ENCODE measurements at places on chromosomes 6 and 20.
A peak's percentile ranks its signal among the peaks of the same experiment; 100 is the strongest.

DNA sequence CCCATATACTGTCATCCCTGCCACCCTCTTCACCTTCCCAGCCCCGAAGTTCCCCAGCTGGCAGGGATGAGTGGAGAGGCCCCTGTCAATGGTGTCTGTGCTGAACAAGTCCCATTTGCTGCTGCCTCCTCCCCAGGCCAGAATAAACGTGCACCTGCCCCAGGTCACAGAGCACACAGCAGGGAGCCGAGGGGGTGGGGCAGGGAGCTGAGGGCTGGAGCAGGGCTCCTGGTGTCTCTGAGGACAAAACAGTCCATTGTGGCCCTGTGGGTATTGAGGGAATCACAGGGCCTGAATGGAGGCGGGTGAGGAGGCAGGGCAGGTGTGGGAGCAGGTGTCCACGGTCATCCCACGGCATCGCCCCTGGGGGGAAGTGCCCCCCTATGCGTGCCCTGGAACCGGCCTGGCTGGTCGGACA is 55.8 kb downstream of the SNAI1 start:
- DNase-seq = no peak

- DNase-seq = no peak
Observed at GRCh38 chr6:107116328-107116892, 1.1 kb upstream of the BEND3 start.

DNA sequence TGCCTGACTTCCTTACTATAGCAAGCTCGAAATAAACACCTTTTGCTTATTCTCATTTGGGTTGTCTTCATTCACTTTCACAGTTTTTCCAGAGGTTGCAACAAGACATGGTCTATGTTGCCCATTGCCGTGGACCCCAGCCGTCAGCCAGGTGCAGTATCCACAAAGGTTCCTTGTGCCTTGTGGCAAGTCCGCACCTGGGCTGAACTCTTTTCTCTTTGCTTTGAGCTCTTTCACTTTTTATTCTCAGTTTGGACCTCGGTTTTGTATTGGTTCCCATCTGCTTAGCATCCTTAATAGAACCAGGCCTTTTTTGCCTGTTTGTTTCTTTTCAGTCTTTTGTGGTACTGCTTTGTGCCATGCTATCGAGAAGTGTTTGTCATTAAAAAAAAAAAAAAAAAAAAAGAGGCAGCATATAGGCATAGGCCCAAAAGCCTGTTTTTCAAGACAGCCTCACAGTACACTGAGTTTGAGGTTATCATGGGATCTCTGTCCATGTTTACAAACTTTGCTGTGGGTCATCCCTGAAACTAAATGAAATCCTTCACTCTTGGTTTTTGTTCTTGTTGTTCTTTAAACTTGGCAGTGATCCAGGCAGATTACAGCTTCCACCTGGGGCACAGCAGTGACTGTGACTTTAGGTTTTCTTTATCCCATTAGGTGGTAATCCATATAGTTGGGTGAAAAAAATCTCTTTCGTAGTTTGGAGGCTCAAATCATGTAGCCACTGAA is 33.3 kb downstream of the GSTA3 start:
- DNase-seq = no peak

GRCh38 chr6:12114055-12114503 is 102.0 kb downstream of the HIVEP1 start:
- no peak for DNase-seq

- DNase-seq = peak; percentile 86
Observed at GRCh38 chr6:31197559-31198305, 27.2 kb upstream of the POU5F1 start.

DNA sequence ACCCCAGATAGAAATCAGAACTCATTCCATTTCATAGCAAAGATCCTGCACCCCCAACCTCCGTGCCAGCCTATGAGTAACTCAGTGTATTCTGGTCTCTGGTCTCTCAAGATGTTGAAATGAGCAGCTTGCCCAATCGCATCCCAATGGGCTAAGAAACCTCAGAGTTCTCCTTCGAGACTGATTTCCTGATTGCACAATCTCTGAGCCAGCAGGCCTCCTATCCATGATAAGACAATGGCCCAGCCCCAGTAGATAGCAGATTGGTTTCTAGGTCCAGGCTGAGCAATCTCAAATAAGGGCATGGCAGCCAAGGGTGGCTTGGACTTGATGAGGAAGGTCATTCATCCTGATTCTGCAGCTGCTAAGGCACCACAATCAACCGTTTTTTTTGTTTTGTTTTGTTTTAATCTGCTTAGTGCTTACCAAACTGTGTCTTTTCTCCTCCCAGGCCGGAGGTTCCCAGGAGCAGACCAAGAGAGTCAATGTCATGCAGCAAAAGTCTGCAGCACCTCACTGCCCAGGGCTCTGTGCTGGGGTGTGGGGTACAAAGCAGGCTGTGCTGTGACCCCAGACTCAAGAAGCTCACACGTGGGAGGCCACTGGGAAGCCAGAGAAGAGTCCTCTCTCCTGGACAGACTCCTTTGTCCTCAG is 125.1 kb upstream of the NXT1 start:
- peak; percentile 29 for DNase-seq

GRCh38 chr6:29011276-29011734 is 6.2 kb upstream of the ZNF311 start:
- peak; percentile 44 for DNase-seq

DNA sequence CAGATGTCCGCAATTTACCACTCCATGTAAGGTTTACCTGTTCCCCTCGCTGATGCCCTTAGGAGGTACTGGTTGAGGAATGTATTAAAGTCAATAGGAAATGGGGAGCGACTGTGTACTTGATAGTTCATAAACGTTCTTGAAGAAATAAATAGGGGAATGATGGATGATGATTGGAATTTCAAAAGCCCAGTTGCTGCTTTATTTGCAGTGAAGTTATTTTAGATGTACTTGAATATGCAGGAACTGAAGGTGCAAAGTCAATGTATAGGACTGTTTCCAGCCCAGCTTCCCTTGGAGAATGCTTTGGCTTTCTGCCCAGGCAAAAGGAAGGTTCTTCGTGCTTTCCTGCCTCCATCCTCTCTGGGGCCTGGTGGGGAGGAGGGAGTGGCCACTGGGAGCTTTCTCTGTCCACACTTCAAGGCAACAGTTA is 19.8 kb downstream of the ADGRF5 start:
- no peak for DNase-seq

DNA sequence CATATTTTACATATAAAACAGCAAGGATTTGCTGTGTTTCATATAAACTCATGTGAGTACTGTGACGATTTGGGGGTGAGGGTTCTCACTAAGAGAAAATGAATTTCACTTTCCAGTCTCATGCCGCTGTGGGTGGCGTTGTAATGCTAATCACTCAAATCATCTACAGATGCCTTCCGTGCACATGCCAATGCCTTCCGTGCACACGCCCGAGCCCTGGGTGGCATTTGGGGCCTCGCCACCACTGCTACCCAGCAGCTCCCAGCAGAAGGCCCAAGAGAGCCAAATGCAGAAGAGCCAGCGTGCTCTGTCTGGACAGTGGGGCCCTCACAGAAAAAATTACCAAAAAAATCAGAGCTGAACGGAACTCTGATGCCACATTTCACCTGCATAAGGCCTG is 53.7 kb downstream of the WDR27 start:
- no peak for DNase-seq

DNA sequence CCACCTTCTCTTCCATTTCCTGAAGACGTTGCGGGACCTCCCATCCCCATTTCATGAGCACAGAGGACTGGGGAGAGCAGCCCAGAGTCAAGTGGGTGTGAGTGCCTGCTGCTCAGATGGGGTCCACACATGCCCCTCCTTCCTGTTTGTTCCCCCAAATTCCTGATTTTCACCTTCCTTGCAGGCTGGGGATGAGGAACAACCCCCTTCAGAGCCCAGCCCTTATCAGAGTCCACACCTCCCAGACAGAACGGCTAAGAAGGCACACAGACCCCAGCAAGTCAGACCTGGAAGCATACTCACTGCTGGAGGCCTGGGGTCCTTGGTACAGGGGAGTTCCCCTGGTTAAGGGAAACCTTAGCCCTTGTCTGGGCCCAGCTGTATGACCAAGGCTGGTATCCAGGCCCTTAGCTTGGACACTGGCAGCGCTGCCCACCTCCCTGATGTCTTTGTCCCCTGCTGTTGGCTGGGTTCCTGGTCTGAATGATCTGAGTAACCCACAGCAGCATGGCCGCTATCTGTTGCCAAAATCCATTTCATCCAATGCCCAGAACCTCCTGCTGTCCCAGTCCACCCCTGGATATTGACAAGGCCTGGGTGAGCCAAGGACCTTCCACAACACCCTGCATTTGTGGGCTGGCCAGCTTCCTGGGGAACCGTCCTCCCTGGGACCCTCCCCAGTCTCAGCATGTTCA is 230.9 kb downstream of the SYNDIG1 start:
- DNase-seq = no peak

DNA sequence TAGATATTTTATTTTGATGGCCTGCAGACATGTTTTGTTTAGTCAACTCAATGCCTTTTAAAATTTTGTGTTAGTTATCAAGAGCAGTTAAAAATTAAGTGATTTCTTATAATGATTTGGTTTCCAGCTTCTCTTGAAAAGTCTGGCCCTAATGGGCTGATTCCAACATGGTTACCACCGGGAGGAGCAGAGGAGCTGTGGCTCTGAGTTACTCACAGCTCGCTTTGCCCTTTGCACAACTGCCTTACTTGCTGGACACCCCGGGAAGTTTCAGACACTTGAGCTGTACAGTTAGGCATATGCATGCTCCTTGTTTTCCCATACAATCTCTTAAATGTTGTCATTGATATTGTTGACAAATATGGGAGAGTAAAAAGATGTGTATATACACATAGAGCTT is 173.1 kb upstream of the MMS22L start:
- no peak for DNase-seq

GRCh38 chr6:148235446-148235845 is 107.2 kb upstream of the SASH1 start:
- DNase-seq = no peak

GRCh38 chr6:110475066-110475653 is 1.3 kb downstream of the SLC22A16 start:
- no peak for DNase-seq

GRCh38 chr20:44518248-44518647 is 3.6 kb downstream of the SERINC3 start:
- DNase-seq = no peak

DNA sequence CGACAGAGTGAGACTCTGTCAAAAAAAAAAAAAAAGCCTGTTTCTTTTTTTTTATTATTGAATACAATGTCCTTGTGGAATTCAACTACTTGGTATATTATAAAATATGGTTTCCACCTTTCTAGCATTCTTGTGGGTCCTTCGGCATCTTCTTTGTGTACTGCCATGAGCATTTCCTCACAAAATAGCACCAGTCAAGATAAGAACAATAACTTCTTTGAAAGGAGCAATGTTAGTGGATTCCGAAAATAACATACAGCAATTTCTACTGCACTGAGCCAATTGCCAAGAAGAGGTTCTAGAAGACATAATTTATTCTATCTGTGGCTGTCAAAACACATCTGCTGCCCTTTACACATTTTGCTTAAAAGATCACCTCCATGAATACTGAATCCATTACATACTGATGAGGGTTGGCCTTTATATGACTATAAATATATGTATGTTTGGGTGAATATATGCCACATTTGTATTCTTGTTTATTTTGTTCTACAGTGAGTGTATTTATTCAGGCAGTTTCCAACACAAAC is 19.1 kb upstream of the SPTLC3 start:
- no peak for DNase-seq

DNA sequence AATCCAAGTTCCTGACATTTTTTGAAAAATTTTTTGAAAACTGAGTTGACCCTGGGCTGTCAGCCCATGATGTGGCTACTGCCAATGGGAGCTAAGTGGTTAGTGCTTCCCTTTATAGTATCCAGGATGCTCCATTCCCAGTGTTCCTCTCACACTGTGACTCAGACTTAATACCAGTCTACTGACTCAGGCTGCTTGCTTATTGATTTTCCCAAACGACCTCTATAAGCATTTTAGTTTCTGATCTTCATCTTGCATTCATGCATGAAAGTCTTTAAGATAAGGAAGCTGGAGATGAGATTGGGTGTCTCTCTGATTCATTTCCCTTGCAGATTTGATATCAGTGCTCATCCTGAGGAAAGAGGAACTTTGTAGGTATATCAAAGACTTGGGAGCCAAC is 560.0 kb downstream of the TBC1D32 start:
- peak; percentile 22 for DNase-seq

DNA sequence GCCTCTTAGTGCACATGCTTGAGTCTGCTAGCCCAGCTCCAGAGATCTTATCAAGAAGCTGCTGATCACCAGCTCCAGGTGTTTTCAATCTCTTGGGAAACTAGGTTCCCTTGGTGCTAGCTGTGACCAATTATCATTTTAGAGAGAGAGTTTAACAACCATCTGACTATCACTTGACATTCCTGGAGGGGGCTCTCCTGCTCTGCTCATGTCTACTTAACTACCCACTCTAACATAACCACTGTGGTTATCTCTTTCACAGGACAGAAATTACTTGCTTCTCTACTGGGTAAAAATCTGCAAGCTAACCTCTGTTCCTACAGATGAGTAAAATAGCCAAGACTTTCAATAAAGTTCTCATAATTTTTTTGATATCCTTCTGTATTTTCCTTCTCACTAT is 823.4 kb upstream of the GJE1 start:
- no peak for DNase-seq

DNA sequence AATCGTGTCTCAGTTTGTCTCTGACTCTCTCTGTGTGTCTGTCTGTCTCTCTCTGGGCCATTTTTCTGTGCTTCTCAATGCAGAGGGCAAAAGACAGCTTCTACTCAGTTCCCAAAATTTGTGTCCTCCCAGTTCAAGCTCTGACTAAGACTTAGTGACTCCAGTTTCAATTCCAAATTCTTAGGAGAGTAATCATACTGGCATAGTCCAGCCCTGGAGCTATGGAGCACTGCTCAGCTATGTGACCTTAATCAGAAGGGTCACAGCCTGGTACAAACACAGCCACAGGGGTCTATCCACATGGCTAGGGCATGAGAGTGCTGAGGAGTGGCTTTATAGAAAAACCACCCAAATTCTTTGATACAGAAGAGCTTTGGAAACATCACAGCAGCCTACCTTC is 91.9 kb downstream of the FOXF2 start:
- DNase-seq = peak; percentile 96

GRCh38 chr6:304833-305370 is 12.6 kb downstream of the DUSP22 start:
- no peak for DNase-seq

GRCh38 chr20:1776681-1777475 is 118.3 kb upstream of the SIRPA start:
- peak; percentile 62 for DNase-seq

- DNase-seq = peak; percentile 79
Observed at GRCh38 chr6:56101141-56101553, 146.2 kb downstream of the COL21A1 start.

- no peak for DNase-seq
Observed at GRCh38 chr20:5845681-5846615, 95.7 kb downstream of the SHLD1 start.

GRCh38 chr6:38182426-38182825 is 362.9 kb downstream of the ZFAND3 start:
- no peak for DNase-seq
